Fibroblast of skin of right biceps (primary cell): ENCODE measurements at places on chromosomes 16 and 17.

- DNase-seq: no peak
Observed at GRCh38 chr17:27630607-27631410, at the start of gene LGALS9. Gene LGALS9 (plus strand): TSS chr17:27631188. CDS start chr17:27631266, 78 bp downstream.

GRCh38 chr17:29560316-29560715 is 6.5 kb downstream of the ABHD15 start:
- DNase-seq: no peak

DNA sequence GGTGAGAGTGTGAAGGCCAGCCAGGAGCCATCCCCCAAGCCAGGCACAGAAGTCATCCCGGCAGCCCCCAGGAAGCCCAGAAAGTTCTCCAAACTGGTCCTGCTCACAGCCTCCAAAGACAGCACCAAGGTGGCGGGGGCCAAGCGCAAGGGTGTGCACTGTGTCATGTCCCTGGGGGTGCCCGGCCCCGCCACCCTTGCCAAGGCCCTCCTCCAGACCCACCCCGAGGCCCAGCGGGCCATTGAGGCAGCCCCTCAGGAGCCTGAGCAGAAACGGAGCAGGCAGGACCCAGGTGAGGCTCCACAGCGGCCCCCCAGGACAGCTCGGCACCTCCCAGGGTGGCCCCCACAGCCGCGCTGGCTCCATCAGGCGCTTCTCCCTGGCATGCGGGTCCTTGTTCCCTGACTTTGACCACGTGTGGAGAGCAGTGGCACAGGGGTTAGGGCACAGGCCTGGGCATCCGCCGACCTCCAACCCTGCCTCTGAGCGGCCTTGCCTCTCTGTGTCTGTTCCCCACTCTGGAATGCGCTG is 13.5 kb downstream of the FLYWCH2 start:
- DNase-seq: no peak

- no peak for DNase-seq
Observed at GRCh38 chr17:57605675-57606105, 139.4 kb downstream of the CCDC182 start.

DNA sequence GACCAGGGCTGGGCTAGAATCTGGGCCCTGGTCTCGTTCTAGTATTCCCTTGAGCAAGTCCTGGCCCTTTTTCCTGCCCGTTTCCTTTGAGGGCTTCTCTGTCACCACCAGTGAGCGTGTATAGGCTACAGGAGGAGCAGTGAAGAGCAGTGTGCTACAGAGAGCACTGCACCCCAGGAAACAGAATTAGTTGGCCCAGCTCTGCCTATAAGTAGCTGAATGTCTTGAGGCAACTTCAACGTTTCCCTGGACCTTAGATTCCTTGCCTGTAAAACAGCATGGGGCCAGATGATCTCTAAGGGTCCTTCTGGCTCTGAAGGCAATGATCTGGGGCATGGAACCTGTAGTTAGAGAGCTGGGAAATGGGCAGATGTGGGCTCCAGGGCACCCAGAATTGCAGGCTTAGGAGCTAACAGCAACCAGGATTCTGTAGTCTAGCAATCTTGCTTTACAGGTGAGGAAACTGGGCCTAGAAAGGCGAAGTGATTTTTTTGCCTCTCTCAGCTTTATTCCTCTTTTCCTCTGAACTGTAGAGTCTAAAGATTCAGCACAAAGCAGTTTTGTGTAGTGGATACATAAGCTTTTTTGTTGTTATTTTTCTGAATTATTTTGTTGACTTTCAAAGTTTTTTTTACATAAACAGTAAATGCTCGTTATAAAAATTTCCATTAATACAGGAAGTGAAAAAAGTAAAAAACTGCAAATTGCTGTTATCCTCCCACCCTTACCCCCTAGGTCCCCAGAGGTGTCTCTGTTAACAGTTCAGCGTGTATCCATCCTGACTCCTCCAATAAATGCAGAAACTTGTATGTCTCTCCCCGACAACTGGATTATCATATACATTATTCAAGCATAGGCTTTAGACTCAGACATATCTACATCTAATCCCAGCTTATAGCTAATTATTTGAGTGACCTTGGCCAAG is 1.7 kb upstream of the MYL4 start:
- DNase-seq: no peak
